D721Med (cell line): ENCODE measurements at places on chromosomes 5 and 9.

GRCh38 chr5:73280821-73281746, 108.1 kb downstream of the TMEM174 start:
- no peak for DNase-seq

DNA sequence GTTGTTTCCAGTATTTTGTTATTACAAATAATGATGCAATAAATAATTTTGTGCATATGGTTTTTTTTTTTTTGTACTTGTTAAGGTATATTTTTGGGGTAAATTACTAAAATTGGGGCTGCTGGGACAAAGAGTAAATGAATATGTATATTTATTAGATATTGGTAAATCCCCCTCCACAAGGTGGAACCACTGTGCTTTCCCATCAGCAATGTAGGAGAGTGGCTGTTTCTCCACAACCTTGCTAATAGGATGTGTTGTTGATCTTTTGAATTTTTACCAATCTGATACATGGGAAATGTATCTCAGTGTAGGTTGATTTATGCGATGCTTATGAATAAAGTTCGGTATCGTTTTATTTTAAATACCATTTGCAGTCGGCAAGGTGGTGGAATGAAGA, 118.1 kb downstream of the TRPM3 start:
- no peak for DNase-seq

DNA sequence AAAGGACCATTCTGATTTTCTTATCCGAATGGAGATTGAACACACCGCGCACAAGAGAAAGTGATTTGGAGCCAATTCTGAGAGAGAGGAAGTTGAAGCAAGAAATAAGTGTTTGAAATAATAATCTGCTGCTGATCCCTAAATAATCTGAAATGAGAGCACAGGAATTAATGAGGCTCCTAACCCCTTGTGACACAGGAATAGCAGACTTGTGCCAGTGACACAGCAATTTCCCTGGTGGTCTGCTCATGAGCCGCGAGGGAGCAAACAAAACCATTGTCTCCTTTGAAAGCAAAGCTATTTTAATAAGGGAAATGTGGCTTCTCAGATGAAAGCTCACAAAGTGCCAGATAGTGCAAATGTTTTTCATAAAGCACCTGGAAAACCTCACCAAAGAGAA, 936.1 kb upstream of the WWC1 start:
- no peak for DNase-seq

DNA sequence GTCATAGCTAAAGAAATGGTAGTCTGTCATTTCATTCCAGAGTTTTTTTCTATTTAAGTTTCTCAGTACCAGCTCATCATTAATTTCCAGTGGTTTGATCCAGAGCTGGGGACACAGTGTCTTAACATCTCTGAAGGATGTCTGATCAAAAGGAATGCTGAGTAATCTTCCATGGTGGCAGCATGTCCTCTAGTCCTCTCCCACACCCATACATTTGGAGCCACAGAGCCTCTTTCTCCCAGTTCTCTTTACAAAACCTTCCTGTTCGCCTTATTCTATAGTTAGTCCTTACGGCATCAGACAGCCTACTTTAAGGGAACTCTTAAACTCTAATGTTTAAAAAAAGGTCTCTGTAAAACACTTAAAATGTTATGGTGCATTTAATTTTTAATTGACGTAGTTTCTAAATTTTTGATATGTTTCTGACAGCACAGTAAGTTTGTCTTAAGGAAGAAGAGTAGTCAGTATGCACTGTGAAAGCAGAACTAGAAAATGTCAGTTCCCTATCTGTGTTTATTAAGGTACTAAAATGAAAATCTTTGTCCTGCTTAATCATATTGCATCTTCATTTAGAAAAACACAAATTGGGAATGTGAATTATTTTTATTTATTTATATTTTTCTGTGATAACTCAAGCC, 96.8 kb downstream of the INIP start:
- no peak for DNase-seq

- no peak for DNase-seq
Observed at GRCh38 chr5:116506488-116506887, 68.1 kb downstream of the SEMA6A start.

DNA sequence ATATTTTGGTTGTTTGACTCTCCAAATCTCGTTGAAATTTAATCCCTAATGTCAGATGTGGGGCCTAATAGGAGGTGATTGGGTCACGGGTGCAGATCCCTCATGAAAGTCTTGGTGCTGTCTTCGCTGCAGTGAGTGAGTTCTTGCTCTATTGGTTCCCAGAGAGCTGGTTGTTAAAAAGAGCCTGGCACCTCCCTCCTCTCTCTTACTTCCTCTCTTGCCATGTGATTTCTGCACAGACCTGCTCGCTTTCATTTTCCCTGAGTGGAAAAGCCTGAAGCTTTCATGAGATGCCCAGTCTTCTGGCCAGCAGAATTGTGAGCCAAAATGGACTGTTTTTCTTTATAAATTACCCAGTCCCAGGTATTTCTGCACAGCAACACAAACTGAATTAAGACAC, 221.6 kb downstream of the MAT2B start:
- DNase-seq: no peak

GRCh38 chr5:105033637-105034400, 1471.2 kb upstream of the NUDT12 start:
- DNase-seq: no peak

DNA sequence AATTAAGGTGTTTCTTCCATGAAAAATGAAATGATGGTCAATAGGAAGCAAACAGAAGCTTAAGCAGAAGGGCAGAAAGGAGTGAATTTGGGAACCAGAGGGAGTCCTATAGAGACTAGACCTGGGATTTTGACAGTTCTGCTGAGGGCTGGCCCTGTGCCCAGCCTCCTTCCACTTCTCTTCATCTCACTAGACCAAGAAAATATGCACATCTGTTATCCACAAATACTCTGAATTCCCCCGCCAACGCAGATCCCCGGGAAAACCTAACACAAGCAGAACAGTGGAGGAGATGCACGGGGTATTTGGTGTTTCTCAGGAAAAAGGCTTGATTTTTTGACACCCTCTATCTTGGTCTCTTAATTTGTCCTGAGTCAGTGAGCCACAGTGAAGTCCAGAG, 22.7 kb downstream of the GRIA1 start:
- DNase-seq: no peak

DNA sequence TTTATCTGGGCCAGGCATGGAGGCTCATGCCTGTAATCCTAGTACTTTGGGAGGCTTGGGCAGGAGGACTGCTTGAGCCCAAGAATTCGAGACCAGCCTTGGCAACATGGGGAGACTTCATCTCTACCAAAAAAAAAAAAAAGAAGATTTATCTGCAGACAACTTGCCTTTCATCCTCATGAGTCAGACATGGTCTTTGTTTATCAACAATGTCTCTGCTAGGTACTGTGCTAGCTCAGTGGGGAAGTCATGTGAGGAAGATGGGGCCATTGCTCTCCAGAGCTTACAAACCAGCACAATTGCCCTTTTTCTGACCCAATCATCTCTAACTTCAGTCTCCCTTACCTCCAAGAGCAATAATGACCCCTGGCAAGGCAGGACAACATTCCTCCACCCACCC, 1.6 kb downstream of the URM1 start:
- DNase-seq: no peak

- DNase-seq: no peak
Observed at GRCh38 chr9:133023117-133023890, 7.5 kb upstream of the GTF3C5 start.

DNA sequence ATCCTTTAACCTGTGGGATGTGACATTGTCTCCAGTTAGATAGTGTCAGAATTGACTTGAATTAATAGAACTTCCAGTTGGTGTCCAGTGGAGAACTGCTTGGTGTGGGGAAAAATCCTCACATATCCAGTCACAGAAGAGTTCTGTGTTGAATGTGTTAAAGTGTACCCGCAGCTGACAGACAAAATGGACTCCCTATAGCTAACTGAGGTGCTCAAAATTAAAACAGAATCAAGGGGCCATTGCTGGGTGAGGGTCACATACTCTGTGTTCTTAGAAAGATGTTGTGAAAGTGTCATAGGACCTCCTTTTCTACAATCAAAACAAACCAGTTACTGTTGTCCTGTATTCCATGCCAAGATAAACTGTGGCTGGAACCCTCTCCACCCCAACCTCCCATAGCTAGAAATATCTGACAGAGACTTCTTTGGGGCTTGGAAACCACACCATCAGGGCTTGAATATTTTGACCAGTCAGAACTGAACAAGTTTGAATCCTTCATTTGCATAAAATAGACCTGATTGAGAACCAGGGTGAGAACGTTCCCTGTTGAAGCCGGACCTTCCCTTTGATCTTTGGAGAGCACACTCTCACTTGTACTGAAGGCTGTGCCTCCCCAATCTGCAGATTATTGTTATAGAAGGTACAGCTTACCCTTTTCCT, 164.0 kb upstream of the ZNF608 start:
- DNase-seq: no peak

DNA sequence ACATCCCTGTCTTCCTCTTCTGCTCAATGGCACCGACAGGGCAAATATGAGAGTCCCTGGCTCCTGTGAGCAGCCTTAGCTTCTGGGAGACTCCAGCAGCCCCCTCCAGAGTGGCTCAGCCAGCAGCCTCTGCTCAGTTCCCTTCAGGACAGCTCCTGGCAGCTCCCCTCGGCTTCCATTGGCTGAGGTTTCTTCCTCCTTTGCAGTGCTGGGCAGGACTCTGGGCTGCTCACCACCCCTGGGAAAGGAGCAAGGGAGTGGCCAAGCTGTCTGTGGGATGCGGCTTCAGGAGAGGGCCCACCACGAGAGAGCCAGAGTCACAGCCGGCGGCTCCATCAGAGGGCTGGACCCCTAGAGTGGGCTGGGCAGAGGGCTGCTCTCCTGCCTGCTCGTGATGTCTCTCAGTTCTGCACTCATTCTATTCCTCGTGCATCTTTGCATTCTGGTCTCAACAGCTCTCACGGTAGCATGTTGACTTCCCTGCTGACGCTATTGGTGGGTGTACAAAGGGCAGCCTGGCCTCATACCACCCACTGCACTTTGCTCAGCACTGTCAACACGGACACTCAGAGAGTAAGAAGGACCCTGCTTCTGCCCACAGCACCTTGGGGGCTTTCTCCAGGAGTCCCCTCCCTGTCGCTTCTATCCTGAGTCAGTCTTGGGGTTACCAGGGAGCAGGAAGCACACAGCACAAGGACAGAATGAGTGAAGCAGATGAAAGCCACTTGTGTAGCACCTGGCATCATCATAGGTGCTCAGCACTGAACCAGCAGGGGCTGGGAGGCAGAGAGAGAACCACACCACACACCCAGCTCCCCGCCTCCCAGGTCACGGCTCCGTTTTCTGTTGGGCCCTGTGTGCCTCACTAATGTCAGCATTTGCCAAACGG, 80.9 kb upstream of the ALDH1B1 start:
- DNase-seq: no peak

GRCh38 chr9:74810200-74810599, 77.5 kb downstream of the TRPM6 start:
- DNase-seq: no peak
